Activated CD4-positive, alpha-beta T cell treated with anti-CD3 and anti-CD28 coated beads, Interleukin-2, amount 50 U/mL, for 48 hours (primary cell): ENCODE measurements at places on chromosomes 6 and 20.
A peak's percentile ranks its signal among the peaks of the same experiment; 100 is the strongest.

DNA sequence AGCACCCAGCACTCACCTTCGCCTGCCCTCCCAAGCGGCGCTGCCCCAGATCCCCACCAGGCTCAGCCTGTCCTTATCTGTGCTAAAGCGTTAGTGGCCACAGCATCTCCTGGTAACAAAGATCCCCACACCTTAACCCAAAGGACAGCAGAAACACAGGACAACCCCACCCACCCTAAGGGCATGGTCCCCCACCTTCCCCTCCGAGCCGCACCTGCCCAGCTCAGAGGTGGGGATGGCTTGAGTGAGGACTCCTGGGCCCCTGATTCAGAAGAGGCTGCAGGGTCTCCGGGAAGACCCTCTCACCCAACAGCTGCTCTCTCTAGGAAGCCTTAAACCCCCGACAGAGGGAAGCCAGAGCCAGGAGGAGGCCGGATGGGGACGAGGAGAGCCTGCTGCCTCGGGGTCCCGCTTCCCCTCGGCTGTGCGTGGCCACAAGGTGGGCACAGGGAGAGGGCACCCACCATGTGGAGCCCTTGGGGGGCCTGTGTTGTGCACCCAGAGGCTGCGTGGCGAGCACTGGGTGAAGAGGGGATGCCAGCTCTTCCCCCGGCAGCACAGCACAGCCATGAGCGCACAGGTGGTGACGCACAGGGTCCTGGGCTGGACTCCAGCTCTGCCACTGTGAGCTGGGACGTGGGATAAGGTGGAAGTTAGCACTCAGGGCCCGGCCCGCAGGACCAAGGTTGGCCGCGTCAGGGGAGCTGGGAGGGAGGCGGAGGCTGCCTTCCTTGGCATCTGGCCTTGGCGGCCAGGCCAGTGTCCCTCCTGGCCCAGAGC lies 31.9 kb upstream of the MRGBP start:
- DNase-seq: no peak

GRCh38 chr6:5205877-5206850 lies 54.6 kb downstream of the LYRM4 start:
- DNase-seq: no peak

DNA sequence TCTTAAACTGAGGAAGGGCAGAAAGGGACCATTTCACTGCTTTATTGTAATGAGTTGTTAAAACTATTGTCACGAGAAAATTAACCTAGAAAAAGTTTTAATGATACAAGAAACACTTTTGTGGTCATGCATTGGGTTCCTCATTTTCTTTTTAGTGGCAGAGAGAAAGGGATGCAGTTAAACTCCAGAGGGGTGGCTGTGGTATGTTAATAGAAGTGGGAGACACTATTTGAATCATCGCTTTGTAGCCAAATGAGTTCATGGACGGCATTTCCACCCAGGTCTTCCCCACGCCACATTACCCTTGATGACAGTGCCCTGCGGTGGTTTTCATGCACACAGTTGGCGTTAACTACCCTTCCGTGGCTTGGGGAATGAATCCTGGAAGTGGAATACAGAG lies 235.6 kb downstream of the PLCB1 start:
- no peak for DNase-seq

- DNase-seq: no peak
Measured at GRCh38 chr6:148465670-148466069, 123.0 kb downstream of the SASH1 start.

GRCh38 chr6:69202768-69203167 lies 567.7 kb downstream of the ADGRB3 start:
- DNase-seq: no peak

DNA sequence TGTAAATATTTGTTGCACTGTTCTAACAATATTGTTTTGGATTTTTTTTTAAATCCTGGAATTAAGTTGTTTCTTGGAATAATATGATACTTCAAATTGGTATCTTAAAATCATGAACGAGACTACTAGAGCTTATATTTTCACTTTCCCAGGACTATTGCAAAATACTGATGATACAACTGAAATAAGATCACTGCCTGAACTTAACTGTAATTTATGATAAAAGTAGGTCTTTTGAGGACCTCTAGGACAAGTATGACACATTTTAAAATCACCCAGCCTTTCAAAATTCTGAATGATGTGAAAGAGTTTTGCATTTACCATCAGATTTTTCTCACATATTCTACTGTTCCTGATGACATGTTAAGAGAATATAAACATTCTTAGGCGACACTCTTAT lies 8.6 kb upstream of the UBE2J1 start:
- no peak for DNase-seq

DNA sequence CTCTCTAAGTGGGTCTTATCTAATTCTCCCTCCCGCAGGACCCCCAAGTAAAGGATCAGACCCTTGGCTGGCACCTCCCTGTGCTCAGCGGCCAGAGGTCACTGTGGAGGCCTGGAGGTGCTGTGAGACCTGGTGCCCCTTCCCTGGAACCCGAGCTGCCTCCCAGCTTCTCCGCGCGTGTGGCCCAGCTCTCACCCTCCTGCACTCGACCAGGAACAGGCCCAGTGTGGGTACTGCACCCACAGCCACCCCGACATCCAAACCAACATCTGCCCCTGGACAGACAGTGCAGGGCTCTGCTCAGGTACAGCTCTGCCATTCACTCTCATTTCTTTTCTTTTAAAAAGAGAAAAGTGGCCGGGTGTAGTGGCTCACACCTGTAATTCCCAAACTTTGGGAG lies 42.4 kb downstream of the TMEM242 start:
- no peak for DNase-seq

DNA sequence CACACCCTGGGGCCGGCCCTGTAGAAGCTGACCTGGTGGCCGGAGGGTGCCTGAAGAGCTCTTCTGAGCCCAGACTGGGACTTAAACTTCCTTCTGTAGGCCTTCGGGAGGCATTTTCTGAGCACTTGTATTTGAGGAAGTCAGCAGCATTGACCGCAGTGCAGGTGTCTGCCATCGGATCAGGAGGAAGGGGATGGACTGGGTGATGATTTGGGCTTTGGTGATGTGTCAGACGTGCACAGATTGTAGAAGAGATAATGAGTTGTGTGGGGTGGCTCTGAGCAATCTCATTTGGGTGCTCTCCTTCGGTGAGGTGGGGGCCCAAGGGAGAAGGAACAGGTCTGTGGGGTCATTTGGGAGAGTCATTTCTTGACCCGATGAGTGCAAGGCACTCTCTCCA lies 150.9 kb downstream of the ARID1B start:
- no peak for DNase-seq

- no peak for DNase-seq
Measured at GRCh38 chr6:168075787-168076202, 3.2 kb downstream of the FRMD1 start.

- no peak for DNase-seq
Measured at GRCh38 chr6:105459864-105460263, 57.0 kb upstream of the PREP start.

GRCh38 chr20:40675599-40676221 lies 13.3 kb downstream of the MAFB start:
- no peak for DNase-seq

DNA sequence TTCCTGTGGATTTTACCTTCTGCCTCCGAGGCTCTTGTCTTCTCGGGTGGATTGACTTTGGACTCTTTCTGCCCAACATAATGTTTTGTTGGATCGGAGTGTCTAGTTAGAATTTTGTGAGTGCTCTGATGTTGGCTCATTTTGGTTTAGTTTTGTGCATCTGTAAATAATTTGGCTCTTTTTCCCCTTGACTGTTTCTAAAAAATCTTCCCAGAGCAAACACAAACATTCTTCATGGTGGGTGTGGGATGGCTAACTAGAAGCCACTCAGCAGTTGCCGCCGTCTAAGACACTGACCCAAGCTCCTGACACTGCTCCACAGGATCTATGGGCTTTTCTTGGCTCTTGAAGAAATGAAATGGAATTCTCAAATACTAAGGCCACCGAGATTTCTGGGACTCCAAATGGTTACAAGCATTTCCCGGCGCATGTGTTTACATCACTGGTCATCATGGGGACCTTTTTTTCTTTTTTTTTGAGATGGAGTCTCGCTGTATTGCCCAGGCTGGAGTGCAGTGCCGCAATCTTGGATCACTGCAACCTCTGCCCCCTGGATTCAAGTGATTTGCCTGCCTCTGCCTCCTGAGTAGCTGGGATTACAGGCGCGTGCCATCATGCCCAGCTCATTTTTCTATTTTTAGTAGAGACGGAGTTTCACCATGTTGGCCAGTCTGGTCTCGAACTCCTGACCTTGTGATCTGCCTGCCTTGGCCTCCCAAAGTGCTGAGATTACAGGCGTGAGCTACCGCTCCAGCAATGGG lies 92.0 kb upstream of the FRMD1 start:
- no peak for DNase-seq

DNA sequence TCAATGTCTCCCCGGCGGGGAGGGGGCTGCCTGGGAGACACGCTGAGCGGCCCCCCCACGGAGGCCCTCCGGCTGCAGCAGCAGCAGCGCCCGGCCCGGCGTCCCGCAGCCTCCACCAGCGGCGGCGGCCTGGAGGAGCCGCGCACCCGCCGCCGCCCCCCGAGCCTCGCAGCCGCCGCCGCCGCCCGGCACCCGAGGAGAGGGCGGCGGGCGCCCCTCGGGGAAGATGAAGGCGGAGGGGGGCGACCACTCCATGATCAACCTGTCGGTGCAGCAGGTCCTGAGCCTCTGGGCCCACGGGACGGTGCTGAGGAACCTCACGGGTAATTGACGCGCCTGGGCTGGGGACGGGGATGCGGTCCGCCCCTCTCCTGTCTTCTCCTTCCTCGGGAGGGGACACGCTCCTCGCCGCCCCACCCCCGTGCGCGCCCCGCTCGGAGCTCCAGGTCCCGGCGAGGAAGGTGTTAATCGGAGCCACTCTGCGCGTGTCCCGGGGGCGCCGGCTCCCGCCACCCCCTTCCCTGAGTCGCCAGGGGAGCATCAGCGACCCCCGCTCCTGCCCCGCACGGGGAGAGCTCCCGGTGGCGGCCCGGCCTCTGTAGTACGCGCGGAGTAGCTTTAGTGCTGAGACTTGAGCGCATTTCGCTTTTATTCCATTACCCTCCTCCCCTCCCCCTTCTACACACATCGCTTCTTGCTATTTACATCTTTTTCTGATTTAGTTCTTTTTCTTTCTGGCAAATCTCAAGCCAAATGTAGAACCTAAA lies 686 bp downstream of the TMEM170B start:
- DNase-seq: peak; percentile 35

- DNase-seq: no peak
Measured at GRCh38 chr6:37480118-37480736, 19.5 kb downstream of the CCDC167 start.

DNA sequence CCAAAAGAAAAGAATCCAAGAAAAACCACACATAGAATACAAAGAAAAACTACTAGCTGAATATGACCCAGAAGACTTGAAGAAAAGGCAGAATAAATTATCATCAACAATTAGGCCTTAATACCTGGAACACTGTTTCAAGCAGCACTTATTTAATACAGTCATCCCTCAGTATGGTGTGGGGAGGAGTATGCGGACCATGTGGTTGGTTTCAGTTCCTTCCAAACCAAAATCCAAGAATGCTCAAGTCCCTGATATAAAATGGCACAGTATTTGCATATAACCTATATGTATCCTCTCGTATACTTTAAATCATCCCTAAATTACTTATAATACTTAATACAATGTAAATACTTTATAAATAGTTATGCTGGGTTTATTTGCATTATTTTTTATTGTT lies 16.1 kb downstream of the CDK19 start:
- no peak for DNase-seq

GRCh38 chr20:64222291-64222735 lies 33.2 kb upstream of the PCMTD2 start:
- no peak for DNase-seq

DNA sequence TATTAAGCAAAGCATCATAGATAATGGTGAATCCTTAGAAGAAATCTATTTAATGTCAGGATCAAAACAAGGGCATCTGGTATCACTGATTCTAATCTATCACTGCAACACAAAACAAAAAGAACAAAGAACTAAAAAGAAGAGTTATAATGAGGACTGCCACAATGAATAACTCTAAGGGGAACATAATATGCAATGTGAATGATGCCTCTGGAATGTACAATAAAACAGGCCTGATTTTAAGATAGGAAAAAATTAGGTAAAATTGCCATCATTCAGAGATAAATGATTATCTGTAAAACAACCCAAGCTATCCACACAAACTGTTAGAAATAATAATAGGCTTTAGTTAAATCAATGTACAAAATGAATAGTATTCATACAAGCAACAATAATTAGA lies 936.7 kb upstream of the CITED2 start:
- DNase-seq: no peak

DNA sequence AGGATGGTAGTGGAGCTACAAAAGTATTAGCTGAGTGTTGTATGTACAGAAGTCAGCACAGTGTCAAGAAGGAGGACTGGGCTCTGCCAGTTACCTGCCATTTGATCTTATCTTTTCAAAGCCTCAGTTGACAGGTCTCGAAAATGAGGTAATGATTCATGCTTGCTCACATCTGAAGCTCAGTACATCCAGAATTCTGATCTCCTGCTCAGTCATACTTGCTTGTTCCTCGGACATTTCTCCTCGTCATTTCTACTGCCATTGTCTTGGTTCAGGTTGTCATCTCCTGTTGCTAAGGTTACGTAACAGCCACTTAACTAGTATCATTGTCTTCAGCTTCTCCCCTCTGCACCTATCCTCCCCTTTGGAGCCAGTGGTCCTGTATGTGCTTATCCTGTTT lies 89.5 kb downstream of the SLX4IP start:
- DNase-seq: no peak

GRCh38 chr6:116263353-116263752 lies 9.5 kb upstream of the TSPYL4 start:
- no peak for DNase-seq

DNA sequence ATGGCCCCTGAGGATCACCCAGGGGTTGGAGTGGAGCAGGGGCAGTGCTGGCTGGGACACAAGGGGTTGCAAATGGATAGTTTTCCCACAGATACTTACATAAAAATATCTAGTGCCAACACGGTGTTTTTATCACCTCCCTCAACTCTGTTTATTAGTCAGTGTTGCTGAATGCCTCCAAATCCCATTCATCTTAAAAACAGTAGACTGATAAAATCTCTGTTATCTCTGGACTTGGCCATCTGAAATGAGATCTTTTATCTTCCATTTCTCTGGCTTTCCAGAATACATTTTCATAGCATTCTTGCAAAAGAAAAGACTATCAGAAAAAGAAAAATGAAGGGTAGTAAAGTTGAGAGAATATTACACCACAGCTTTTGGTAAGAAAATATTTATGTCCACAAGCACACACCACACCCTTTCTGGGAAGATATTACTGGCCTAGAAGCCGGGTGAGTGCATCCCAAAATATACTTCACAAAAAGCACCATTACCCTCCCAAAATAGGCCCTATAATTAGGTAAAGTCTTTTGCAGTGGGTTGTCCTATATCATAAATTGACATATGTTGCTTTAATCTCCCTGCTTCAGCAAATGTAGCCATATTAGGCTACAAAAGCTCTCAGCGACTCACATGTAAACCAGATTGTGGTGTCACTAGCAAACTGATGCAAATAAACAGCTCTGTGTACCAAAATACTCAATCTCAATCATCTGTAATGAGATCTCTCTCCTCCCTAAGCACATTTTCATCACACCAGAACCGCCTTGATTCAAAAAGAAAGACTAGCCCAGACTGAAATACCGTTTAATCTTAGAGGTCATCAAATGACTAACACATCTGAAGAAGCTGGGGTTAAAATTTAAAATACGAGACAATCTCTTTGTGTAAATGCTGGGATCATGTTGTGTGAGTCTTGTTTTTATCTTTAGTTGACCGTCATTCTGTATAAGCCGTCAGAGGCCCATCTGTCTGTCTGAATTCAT lies 96.7 kb downstream of the FYN start:
- no peak for DNase-seq

- DNase-seq: peak; percentile 68
Measured at GRCh38 chr6:89412071-89413005, at the start of gene RRAGD. RRAGD (minus strand) TSS chr6:89412273; CDS start chr6:89411993, 280 bp downstream.

- DNase-seq: no peak
Measured at GRCh38 chr6:11750682-11751081, 27.9 kb downstream of the ADTRP start.
